ENCODE measurements at places on chromosomes 2 and 18.

DNA sequence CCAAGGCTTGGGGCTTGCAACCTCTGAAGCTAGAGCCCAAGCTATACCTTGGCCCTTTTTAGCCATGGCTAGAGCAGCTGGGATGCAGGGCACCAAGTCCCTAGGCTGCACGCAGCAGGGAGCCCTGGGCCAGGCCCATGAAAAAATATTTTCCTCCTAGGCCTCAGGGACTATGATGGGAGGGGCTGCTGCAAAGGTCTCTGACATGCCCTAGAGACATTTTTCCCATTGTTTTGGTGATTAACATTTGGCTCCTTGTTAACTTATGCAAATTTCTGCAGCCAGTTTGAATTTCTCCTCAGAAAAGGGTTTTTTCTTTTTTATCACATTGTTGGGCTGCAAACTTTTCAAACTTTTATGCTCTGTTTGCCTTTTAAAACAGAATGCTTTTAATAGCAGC, 56.9 kb upstream of the LHCGR start:
- no peak for DNase-seq

DNA sequence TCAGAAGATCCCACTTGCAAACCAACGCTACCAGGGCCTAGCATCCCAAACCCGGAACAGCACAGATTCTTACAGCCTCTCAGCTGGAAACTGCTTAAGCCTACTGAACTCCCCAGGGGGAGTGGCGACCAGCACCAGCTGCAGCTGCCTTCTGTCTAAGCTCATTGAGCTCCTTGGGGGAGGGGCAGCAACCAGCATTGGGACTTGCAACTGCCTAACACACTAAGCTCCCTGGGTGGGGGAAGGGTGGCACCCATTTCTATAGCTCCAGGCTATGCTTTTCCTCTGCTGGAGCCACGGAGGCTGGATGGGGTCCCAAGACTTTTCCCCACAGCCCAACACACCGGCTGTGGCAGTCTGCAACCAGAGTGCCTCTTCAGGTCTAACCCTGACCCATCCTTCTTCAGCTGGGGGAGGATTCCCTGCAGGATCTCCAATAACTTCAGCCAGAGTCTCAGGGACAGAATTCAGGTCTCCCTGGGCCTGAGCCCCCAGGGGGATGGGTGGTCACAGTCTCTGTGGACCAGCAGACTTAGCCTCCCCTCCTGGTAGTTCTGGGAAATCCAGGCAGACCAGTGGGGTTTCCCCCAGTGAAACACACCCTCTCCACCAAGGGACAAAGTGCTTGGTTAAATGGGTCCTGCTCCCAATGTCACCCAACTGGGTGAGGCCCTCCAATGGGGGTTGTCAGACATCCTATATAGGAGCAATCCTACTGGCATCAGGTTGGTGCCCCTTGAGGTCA, 45.9 kb upstream of the ITGA4 start:
- DNase-seq = no peak

DNA sequence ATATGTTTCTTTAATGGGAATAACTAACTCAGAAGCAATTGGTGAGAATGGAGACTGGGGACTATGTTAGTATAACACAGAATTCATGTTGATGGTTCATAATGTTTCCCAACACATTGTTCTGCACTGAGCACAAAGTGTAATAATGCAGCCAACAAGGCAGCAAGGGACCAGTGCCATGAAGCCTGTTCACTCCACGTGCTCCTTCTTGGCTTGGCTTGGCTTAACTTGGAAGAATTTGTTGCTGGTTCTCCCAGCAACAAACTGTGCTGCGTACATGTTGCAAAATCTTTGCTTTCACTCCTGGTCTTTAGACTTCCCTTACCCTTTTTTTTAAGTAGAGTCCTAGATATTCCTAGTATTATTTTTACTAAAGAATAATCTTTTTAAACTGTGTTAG, 129.7 kb downstream of the MAP3K20 start:
- no peak for DNase-seq

DNA sequence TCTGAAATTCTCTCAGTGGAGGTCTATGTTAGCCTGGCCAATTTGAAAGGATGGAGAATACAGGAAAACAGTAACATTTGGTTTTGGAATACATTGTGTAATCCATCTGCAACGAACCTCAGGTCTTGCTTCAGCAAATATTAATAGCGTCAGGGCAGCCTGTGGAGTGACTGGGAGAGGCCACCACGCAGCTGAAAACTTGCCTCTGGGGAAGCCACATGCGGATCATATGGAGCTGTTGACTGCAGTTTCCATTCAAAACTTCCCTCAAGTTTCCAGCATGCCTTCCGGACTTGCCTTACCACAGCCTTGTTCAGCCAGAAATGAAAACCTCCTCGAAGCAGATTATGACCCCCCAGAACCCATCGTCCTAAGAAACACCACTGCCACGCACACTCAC, 25.7 kb downstream of the BCL11A start:
- DNase-seq = no peak

DNA sequence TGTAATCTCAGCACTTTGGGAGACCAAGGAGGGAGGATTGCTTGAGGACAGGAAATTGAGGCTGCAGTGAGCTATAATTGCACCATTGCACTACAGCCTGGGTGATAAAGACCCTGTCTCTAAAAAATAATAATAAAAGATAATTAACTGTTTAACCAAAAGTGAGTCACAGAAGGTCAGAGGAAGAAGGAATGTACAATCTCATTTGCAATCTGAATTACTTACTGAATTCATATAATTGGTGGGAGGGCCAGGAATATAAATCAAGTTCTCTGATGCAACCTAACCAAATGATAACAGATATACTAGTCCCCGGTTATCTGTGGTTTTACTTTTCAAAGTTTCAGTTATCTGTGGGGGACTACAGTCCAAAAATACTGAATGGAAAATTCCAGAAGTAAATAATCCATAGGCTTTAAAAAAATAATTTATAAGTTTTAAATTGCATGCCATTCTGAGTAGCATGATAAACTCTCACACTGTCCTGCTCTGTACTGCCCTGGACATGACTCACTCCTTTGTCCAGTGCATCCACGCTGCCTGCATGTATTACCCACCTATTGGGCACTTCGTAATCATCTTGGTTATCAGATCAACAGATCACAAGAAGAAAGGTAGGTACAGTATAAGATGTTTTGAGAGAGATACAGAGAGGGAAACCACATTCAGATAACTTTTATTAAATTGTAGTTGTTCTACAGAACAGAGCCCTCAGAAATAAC, 12.8 kb upstream of the MATN3 start:
- DNase-seq = no peak

DNA sequence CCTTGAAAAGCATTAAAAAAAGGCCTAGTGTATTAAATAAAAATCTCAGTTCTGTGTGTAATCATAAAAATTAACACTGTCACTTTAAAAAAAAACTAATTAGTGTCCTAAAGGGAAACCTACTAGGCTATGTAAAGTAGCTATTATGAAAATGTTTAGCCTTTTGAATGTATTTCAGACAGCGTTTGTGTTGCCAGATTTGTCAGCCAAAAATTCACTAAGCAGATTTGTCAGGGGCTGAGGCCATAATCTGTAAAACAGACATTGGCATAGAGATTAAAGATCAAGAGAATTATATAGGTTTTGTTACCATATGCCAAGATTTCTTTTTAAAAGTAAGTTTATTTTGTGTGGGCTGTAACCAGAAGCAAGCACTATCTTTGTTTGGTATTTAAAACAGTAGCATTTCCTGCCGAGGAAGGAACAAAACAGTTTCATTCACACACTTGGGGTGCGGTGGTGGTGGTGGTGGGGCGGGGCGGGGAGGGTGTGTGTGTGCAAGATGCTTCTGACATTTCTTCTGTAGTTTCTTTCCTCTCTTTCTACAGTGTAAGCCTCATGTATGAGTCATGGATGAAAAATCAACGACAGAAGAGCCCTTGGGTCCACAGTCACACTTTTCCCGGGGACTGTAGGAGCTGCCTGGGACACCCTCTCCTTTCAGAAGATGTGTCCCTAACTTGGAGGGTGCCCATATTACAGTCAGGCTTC, 328.5 kb upstream of the FANCL start:
- no peak for DNase-seq

DNA sequence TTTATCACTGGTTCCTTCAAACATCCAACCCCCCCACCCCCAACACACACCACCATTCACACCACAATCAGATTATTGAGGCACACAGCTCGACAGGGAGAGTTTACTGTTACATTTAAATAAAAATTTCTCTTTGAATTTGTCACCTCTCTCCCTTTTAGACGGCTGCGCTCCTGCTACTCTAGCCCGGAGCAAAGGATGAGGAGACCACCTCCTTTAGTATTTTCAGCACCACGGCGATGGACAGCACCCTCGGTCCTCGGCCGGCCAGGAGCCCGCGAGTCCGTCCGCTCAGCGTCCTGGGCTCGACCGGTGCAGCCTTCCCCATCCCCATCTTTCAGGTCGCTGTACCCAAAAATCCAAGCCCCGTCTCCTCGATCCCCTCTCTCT, 892 bp downstream of the CELF4 start:
- no peak for DNase-seq

DNA sequence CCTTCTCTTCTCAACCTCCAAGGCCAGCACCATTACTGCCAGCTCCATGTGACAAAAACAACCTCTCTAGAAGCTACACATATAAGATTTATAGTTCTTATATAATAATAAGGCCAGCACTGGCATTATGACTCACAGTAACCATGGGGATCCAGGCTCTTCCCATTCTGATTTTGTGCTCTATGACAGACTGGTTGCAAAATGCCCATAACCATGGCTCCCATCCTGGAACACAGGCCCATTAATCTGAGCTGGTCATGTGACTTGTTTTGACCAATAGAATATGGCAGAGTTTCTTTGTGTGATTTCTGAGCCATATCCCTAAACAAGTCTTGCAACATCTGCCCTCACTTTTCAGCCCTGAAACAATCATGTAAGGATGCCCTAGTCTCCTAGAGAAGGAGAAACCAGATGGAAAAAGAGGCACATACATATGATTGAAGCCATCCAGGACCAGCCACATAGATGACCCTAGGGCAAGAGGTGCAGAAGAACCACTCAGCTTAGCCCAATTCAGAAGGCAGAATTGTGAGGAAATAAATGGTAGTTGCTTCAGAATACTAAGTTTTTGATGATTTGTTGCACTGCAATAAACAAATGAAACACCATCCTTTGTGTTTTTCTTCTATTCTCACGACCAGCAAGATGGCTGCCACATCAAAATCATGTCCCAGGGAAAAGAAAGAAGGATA, 173.9 kb downstream of the SUCLG1 start:
- no peak for DNase-seq

GRCh38 chr18:8983195-8983594, 119.3 kb upstream of the NDUFV2 start:
- no peak for DNase-seq

GRCh38 chr2:56287508-56287907, 103.7 kb downstream of the CCDC85A start:
- DNase-seq = no peak

DNA sequence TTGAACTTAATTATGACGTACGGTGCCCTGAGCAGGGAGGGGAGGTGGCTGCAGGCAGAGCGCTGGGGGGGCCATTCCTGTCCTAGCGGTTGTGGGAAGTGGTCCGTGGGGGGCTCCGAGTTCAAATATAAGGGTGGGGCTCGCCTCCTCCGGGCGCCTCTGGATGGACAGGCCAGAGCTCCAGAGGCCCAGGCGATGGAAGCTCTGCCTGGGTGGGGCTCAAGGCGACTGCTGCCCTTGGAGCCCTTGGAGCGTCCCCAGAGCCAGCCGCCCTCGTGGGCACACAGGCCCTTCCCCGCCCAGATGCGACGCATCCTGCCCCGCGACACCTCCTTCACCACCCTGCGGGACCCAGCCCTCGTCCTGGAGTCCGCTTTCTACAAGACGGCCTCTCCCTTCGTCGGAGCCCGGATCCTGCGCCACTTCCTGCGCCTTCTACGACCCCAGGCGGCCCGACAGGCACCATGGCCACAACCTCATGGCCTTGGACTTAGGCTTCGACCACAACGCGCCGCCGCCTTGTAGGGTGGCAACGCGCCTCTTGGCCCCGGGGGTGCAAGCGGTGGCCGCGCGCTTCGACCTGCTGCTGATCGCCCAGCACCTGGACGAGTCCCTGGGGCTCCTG, 10.5 kb downstream of the AQP12B start:
- no peak for DNase-seq

- DNase-seq = no peak
Observed at GRCh38 chr2:73614997-73615396, 27.2 kb downstream of the NAT8 start.

GRCh38 chr2:6454286-6454990, 411.3 kb downstream of the CMPK2 start:
- no peak for DNase-seq

GRCh38 chr18:75364512-75365253, 62.8 kb downstream of the SMIM21 start:
- no peak for DNase-seq

GRCh38 chr2:219499555-219499954, 864 bp downstream of the GMPPA start:
- no peak for DNase-seq
